ENCODE measurements at places on chromosomes 6 and 20.
A peak's percentile ranks its signal among the peaks of the same experiment; 100 is the strongest.

DNA sequence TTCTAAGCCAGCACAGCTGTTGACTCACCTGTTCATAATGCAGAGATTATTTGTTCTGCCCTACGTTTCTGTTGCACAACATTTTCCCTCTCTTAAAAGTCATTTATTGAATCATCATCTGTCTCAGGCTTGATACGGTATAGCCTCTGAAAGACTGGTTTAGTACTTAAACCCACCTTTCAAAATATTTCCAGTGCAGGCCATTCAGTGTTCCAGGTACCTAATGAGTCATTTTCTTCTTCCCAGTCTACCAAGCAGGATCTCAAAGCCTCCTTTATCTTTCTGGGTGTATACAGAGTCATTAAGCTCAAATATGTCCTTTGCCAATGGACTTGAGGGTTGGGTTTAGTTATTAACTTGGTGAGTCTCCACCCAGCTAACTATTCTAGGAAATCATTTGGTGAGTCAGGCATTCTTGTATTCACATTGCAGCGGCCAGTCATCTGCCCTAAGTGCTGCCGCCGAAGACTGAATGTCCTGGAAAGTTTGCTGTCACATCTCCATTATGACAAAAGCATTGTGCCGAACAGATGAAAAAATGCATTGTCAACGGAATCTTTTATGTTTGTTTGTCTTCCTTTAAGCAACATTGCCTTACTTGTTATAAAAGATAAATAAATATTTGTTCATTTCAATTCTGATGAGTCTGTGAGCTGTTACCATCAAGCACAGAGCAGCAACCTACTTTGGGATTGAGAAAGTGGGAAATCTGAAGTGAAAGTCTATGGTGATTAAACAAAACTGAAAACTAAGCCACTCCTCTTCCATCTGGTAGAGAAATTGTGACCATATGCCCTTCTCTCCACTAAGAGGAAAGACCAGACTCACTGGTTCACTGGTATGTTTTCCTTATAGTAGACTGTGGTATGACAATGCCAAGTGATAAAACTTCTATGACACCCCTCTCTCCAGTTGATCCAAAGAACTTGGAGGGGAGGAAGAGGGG, 14.3 kb upstream of the FAM135A start:
- DNase-seq, result no peak

DNA sequence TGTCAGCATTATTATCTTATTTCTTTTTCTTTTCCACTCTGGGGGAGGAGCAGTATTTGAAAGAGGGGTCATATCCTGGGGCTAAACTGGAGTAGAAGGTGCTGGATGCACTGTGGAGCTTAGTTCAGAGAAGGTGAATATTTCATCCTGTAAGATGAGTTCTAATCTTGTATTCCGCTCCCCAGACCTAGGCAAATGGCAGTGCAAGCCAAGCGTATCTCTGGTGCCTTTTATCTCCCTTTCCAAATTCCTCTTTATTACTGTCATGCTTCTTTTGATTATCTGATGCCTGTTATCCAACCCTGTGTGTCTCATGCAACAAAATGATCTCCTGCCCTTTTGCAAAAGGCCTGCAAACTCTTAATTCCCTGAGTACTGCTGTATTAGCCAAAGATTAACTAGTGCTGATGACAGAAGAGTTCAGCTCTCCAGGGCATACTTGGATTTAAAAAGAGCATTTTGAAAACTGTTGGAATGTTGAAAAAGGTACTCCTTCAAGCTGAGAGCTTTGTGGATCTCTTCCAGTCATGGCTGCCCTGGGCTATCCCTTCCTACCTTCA, 138.0 kb downstream of the CARMIL1 start:
- DNase-seq, result no peak

- DNase-seq, result no peak
Observed at GRCh38 chr6:26122402-26122792, 35.2 kb downstream of the HFE start.

GRCh38 chr6:111788379-111789276, 84.6 kb downstream of the FYN start:
- DNase-seq, result peak; percentile 72

DNA sequence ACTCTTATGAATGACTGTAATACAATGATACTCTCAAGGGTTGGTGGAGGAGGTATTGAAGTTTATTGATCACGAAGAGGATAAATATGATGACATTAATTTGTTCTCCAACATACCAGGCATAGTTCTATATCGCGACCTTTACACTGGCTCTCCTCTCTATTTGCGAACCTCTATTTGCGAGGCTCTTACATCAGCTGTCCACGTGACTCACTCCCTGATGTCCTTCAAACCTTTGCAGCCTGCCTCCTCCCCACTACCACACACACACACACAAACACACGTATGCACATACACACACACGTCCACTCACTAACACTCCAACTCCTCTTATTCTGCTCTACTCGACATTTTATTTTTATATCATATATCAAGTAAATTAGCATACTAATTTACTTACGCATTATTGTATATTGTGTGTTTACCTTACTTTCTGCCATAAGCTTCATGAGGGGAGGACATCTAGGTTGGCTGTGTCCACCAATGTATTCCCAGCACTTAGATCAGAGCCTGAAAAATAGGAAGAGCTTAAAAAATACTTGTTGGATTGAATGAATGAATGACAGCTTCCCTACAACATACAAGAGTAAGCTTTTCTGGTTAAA, 53.3 kb upstream of the TNFRSF21 start:
- DNase-seq, result no peak

DNA sequence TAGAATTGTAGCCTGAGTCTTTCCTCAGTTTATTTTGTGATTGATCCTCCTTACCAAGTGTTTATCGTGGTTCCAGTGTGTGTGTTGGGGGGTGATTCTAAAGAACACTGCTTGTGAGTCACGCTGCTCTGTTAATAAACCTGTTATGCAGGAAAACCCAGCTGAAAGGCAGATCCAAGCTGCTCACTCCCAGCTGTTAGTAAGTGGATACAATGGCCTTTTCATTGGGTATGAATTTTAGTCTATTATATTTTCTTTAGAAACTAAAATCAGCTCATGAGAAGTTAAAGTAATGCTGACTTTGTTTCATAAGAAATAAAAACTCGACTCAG, 12.2 kb upstream of the DSTN start:
- DNase-seq, result no peak
